ENCODE measurements at places on chromosomes 4 and X.
A peak's percentile ranks its signal among the peaks of the same experiment; 100 is the strongest.

DNA sequence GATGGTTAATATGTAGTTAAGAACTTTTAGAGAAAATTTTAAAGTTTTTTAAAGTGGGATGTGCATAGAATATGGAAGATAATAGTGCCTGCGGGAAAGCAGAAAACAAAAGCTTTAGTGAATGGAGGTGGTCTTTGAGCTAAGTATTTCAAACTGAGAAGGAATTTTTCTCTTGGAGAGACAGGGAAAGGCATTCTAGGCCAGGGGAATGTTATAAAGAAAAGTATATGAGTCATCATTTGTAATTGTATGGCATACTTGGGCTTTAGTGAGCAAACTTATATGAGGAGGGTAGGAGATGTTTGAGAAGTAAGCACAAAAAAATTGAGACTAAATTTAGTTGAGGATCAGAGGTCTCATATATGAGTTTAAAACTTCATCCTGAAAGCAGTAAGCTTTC, 467.0 kb downstream of the PPARGC1A start:
- no peak for DNase-seq

- no peak for DNase-seq
Measured at GRCh38 chr4:131002132-131002531, 1906.2 kb downstream of the C4orf33 start.

GRCh38 chr4:141643557-141643956, 7.2 kb downstream of the IL15 start:
- no peak for DNase-seq

- peak; percentile 38 for DNase-seq
Measured at GRCh38 chr4:112859456-112860184, 189.8 kb upstream of the ANK2 start.

DNA sequence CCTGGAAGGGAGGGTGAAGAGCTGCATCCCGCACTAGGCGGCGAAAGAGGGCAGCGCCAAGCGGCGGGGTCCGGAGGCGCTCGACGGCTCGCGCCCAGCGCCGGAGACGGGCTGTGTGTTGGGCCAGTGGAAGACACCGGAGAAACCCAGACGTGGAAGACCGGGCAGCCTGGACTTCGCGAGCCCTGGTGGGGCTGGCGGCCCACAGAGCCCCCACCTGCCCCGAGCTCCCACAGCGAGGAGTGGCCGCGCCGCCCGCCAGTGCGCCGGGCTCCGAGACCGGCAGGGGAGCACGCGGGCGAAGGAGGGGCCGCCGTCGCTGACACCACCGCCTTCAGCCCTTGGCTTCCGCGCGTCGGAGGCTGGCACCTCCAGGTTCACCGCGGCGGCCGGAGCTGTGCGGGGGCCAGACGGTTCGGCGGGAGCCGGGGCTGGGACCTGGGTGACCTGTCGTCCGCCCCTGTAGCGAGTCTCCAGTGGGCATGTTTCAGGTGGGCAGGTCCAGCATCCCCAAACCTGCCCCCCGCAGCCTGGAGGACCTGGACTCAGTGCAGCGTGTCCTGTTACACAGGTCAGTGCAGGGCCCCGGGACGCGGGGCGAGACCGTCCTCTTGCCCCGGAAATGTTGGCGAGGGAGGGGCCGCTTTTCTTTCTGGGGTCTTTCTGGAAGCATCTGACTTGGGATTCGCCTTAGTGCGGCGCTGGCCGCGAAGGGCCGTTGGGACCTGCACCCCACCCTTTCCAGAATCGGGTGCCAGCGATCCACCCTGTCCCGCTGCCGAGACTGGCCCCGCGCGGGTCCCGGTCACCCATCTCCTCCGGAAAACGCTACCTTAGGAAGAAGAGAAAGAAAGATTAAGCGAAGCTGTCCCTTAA, 9.6 kb upstream of the INTU start:
- DNase-seq: peak; percentile 83

- no peak for DNase-seq
Measured at GRCh38 chr4:15793506-15794363, 15.6 kb downstream of the CD38 start.

GRCh38 chrX:53160297-53160983, 64.6 kb downstream of the KDM5C start:
- DNase-seq: no peak

DNA sequence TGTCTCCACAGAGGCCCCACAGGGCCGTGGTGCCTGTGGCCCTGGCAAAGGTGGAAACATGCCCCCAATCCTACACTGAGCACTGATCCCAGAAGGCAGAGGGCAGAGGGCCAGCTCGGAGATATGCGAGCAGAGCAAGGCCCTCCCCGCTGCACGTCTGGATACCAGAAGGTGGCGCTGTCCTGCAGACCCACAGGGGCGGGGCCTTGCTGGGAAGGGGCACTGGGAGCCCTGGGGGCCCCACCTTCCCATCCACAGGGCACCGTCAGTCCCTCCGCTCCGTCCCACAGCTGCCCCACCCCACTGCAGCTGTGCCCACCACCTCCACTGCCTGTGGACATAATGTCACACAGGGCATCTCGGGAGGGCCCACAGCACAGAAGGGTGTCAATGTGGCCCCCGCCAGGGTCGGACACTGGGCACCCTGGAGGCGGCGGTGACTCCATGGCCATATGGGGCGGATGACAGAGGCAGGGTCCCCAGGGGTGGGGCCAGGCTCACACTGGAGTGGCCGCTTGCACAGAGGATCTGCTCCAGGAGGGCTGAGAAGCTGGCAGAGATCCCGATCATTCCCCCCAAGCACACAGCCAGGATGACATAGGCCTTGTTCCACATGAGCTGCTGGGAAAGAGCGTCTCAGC, 4.8 kb downstream of the SLC49A3 start:
- DNase-seq: peak; percentile 87

- DNase-seq: peak; percentile 35
Measured at GRCh38 chr4:55397126-55397436, 1.3 kb downstream of the TMEM165 start.

DNA sequence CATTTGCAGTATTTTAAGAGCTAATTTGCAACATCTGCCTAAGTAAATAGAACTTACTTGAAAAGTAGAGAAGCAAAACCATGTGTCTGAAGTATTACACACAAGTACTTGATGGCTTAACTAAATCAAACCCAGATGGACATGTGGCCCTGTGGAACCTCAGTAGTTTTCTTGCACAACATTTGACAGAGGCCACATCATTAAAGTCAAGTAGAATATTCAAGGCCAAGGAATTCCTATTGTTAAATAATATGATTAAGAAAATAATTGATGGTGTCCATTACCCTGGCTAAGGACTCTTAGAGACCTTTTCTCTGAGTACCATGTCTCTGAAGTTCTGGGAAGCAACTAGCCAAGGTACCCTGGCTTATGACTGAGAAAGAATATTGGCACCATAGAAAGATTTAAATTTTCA, 135.4 kb upstream of the OTUD4 start:
- no peak for DNase-seq

- DNase-seq: no peak
Measured at GRCh38 chr4:55437356-55437796, 41.6 kb downstream of the TMEM165 start.

DNA sequence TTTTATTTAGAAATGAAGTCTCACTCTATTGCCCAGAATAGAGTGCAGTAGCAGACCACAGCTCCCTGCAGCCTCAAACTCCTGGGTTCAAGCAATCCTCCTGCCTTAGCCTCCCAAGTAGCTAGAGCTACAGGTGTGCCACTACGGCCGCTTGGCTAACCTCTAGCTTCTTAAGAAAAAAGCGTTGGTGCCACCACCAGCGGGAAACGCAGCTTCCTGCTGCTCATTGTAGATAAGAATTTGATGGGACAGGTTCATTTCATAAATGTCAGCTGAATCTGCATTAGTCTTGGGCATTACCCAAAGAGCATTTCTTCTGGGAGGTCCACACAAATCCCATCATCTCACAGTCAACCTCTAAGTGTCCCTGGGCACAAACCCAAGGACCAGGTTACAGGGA, 33.2 kb upstream of the NAP1L5 start:
- DNase-seq: no peak

DNA sequence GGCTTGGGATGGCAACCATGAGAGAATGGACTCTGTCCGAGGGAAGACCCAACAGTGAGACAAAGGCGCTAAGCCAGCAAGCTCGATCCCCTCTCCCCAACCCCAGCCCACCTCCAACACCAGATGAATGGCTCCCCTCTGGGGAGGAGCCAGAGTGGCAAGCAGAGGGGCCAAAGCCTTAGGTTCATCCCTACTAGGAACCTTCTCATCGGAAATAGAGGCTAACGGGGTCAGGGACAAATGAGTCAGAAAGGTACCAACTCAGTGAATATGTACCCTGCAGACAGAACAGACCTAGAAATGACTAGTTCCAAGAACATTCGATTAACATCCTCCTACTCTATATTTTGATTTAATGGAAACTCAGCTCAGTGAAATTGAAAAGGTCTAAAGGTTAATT, 73.9 kb downstream of the NSG1 start:
- DNase-seq: no peak

GRCh38 chrX:105269386-105269785, 48.9 kb upstream of the TEX13A start:
- DNase-seq: no peak

GRCh38 chr4:142035566-142035965, 399.2 kb downstream of the IL15 start:
- DNase-seq: no peak
